Stimulated activated naive CD8-positive, alpha-beta T cell treated with anti-CD3 and anti-CD28 coated beads, Interleukin-15, amount 100 ng/mL, for 72 hours (primary cell): ENCODE measurements at places on chromosomes 1 and 21.

GRCh38 chr1:203663821-203664220 lies 37.2 kb downstream of the ATP2B4 start:
- no peak for DNase-seq

GRCh38 chr1:229717786-229718576 lies 91.9 kb downstream of the URB2 start:
- no peak for DNase-seq

GRCh38 chr1:26529655-26530409 lies at the start of gene RPS6KA1:
RPS6KA1 (plus strand) TSS chr1:26529761; CDS start chr1:26529921, 160 bp downstream.
- peak; percentile 68 for DNase-seq

GRCh38 chr1:39592069-39592468 lies 15.5 kb upstream of the PABPC4 start:
- no peak for DNase-seq

- no peak for DNase-seq
Measured at GRCh38 chr1:68782890-68783289, 286.0 kb upstream of the DEPDC1 start.

DNA sequence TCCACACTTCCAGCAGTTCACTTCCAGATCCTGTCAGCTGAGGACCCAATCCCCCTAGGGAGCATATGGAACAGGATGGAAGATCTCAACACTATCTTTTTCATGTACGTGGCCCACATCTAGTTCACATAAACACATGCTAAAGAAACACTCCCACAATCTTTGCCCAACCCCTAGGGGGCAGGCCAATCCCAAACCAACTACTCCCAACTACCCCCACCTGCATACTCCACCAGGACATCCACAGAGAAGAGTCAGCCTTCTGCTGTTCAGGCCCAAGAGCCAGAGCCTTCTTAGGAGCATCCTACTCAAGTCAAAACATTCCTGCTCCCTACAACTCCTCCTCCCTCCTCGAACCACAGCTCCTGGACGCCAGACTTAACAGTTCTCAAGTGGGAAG lies 5.6 kb upstream of the SLC5A9 start:
- no peak for DNase-seq

DNA sequence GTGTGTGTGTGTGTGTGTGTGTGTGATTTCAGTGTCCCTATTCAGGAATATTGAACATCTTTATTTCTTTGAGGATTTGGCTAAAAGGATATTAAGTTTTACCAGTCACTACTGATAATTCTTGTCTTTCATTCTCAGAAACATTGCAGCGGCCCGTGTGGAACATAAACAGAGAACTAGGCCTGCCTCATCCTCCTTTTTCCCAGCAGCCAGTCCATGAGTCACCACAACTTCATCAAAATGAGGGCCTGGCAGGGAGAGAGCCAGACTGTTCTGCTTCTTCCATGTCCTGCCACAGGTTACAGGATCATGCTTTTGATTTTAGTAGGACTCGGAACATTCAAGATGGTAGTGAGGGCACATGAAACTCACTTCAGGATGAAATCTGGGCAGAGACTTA lies 50.7 kb downstream of the LRIG2 start:
- DNase-seq: no peak

GRCh38 chr1:18535391-18536210 lies 54.9 kb downstream of the KLHDC7A start:
- DNase-seq: no peak

- no peak for DNase-seq
Measured at GRCh38 chr1:30981172-30981571, 72.6 kb upstream of the SDC3 start.

- no peak for DNase-seq
Measured at GRCh38 chr1:14881775-14882672, 271.5 kb upstream of the TMEM51 start.

DNA sequence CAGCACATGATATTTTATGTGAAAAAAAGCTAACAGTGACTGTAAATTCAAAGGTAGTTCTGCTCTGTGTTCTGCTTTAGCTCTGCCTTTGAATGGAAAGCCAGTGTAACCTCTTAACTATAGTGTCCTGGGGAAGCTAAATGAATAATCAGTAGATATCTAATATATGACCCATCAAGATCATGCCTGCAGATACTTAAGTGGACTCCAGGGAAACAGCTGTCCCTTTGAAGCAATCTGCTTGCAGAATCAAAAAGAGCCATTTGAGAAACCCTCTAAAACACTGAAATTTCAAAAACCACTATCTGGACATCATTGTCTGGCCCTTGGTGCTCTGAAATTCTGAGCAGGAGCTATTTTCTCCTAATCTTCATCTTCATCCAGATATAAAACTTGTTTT lies 104.2 kb upstream of the ADGRL4 start:
- no peak for DNase-seq

- DNase-seq: no peak
Measured at GRCh38 chr21:41160036-41160435, 7.9 kb upstream of the BACE2 start.

- DNase-seq: no peak
Measured at GRCh38 chr1:200130552-200130951, 103.0 kb downstream of the NR5A2 start.

DNA sequence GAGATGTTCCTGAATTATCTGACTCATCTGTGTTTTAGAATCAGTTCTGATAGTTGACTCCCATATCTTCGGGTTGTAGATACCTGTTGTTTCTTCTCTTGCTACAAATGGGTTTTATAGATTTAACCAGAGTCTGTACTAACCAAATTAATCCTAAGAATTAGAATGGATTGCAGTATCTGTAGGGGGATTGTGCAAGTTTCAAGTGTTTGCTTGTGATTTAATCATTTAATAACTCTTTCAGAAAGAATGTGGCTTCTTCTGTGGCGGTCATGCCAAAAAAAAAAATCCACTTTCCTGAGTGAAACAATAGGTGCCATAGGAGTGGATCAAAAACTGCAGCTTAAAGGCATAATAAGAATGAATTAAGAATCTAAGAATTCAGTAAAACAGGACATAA lies 9.4 kb downstream of the IPO9 start:
- no peak for DNase-seq

DNA sequence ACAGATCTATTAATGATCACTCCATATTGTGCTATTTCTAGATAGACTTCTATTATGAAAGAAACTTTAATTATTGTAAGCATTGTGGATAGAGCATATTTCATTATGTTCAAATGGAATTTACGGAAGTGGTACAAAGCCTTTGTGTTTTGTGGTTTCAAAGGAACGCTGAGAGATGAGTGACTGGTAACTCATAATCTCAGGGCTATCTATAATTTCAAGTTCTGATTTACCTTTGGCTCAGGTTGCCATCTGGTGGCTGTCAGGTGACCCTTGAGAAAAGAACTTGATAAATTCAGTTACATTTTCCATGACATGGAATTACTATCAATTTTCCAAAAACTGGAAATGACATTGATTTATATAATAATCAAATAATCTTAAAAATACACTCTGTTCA lies 12.2 kb downstream of the NTNG1 start:
- no peak for DNase-seq

GRCh38 chr21:15415541-15416261 lies 314.1 kb upstream of the USP25 start:
- DNase-seq: no peak

DNA sequence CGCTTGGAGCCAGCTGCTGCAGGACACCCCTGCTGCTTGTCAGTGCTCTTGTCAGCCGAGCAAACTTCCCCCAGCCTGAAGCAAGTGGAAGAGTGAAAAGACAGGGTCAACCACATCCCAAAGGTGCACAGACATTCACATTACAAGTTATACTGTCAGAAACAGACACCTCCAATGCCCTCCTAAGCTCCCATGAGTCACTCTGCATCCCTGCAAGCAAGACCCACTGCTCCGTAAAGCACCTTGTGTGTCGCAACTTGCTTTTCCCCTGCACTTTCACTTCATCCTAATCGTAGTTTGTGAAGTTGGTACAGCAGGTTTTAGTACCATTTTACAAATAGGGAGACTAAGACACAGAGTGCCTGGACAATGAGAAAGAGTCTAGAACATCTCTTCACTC lies 51.1 kb downstream of the KCNH1 start:
- no peak for DNase-seq

- DNase-seq: no peak
Measured at GRCh38 chr1:35692317-35692716, 26.4 kb downstream of the C1orf216 start.

DNA sequence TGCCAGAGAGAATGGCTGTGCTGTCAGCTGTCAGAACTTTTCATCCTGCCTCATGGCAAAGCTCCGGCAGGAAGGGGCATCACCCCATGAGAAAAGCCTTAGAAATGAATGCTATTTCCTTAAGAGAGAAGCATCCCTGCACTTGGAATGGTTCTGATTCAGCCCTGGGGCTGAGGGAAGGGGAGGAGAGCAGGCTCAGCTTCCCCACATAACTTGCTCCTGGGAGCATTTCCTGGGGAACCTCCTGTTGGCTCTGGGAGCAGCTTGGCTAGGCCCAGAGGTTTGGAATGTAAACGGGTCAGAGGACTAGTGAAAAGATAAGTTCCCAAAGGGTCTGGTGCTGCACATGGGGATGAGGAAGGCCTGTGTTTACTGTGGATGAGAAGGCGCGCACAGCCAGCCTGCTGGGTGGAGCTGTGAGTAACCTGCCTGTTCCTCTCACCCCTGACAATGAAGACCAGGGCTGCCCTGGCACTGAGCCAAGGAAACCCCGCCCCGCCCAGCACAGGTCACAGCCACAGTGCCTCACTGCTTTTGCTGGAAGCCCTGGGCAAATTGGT lies 5.0 kb downstream of the PRELP start:
- DNase-seq: no peak

- DNase-seq: no peak
Measured at GRCh38 chr21:44087426-44088400, 19.5 kb upstream of the PWP2 start.

DNA sequence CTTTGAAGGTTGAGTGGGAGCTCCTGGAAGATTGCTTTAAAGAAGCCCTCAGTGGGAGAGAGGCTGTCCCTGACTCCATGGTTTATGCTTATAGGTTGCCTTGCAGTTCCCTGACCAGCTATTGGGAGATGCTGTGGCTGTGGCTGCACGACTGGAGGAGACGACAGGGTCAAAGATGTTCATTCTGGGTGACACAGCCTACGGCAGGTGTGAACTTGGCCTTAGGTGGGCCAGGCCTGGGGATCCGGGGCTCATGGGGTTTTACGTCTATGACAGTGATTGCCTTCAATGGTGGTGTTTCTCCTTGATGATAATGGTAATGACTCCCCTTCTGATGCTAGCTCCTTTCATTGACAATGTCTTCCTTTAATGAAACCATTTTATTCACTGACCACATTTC lies 692 bp downstream of the DPH2 start:
- DNase-seq: no peak

- DNase-seq: peak; percentile 29
Measured at GRCh38 chr1:33088119-33088906, 7.4 kb downstream of the AZIN2 start.

GRCh38 chr1:203346060-203346768 lies 4.7 kb downstream of the FMOD start:
- DNase-seq: no peak

DNA sequence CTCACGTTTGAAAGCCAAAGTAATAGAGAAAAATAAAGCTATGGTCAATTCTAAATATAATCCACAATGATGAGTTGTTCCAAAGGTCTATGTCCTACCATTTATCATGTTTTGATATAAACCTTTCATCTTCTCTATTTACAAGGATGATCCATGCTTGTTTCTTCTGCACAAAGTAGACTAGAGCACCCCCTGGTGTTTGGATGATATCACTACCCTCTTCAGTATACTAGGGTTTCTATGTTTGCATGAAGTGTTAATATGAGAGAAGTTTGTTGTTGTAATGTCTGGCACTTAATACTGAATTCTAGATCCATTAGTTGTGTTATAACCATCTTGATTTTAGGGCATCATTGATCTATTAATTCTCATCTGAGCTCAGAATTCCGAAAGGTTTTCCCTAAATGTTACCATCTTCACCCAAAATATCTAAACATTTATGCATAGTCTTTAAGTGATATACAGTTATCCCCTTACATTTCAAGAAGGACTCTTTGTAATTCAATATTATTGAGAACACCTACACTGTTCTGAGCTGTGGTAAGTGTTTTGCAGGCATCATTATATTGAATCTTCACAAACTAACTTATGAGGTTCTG lies 21.1 kb downstream of the CLDN8 start:
- DNase-seq: peak; percentile 3

DNA sequence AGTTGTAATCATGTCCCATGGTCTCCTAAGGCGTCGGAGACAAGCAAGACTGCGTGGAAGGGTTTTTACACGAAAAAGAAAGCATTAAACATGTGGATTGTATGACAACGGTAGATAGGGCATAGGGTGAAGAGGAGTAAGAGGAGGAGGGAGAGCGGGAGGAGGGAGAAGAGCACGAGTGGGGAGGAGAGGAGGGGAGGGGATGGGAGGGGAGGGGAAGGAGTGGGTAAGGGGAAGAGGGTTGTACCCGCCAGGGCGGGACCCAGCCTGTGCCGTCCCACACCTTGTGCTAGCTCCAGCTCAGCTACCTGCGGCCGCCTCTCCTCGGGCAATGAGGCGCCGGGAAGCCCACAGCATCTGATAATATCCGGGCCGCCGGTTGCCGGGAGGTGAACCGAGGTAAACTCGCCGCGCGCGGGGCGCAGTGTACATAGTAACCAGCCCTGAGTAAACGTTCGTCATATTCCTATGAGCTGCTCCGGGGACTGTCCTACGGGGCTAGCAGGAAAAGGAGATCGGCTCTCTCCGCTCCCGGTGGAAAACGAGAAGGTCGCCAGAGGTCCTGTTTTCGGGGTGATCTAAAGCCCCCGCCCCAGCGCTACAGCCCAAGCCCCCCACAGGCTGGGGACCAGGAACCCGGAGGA lies 449 bp upstream of the RCAN3 start:
- DNase-seq: peak; percentile 64

GRCh38 chr1:25703041-25703440 lies 86.5 kb downstream of the MAN1C1 start:
- no peak for DNase-seq

DNA sequence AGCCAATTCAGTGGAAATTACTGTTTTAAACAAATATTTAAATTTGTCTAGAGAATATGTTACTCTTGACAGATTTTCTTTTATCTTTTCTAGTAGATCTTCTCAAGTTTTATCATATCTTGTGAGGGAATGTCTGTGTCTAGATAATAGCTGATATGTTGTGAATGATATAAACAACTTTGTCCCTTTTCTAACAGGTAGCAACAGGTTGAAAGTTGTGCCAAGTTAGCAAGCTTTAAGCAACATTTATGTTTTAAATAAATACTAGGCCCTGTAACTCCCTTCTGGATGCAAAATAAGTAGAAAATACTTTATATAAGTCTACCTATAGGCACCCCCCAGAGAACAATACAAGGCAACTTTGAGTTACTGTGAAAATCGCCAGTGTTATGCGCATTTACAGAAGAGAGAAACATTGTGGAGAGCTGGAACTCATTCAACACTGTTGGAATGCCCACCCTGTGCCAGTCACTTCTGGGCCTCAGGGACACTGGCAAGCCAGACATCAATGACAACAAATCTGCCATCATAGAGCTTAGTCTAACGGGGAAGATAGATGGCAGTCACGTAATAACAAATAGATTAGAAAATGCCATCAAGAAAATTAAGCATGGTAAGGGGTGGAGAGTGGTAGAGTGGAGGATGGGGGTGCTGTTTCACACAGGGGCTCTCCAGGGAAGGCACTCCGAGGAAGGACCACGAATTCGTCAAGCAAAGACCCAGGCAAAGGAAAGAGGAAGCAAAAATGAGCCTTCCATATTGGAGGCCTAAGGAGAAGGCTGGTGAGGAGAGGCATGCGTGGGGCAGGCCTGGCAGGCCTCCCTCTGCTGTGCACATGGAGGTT lies 4.4 kb downstream of the MAP3K21 start:
- DNase-seq: no peak

- DNase-seq: no peak
Measured at GRCh38 chr1:11157867-11158266, 31.3 kb upstream of the ANGPTL7 start.

- no peak for DNase-seq
Measured at GRCh38 chr1:98500324-98500723, 161.2 kb upstream of the SNX7 start.
